T-cell (primary cell): ENCODE measurements at places on chromosomes 1 and 21.

DNA sequence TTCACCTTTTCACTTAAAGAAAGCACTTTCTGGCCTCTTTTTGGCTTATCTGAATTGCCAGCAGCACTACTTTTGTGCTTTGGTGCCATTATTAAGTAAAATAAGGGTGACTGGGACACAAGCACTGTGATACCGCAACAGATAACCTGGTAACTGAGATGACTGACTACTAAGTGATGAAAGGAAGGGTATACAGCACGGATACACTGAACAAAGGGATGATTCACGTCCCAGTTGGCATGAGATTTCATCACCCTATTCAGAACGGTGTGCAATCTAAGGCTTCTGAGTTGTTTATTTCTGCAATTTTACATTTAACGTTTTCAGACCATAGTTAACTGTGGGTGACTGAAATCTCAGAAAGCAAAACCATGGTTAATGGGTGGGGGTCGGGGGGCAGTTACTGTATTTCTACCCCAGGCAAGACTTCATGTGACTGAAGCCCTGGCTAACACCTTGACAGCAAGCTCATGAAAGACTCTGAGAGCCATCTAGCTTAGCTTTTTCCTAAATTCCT lies 102.8 kb downstream of the CLIC6 start:
- no peak for DNase-seq

DNA sequence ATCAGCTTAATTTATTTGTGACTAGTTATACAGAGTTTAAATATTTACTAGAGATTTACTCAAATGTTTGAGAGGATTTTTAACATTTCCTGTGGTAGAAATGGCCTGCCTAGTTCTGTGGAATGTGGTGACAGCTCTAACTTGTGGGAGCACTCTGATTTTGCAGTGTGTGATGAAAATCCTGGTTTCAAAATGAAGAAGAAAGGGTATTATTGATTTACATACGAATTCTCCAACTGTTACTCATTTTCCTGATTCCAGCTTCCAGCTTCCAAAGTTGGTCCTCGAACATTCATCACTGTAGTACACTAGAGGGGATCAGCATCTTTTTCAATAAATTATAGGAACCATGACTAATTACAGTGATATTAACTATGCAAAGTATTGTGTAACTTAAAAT lies 462.7 kb upstream of the PKN2 start:
- DNase-seq, result no peak

- DNase-seq, result no peak
These were observed 21.5 kb downstream of the CLSPN start for GRCh38 chr1:35748326-35748725.

DNA sequence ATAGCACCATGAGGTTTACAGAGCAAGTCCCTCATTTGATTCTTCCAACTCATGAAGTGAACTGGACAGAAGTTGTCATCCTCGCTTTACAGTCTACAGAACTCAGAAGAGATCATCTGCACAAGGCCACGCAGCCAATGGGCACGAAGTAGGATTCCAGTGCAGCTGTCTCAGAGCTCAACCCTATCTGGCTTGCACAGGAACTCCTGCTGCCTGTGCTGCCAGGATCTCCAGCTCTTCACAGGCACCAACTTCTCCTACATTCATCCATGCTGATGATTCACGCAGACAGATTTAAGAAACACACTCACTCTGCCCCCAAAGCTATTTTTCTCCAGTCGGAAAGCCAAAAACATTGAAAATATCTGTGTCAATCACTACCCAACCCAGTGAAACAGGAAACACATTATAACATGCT lies 157.0 kb downstream of the RERE start:
- no peak for DNase-seq

DNA sequence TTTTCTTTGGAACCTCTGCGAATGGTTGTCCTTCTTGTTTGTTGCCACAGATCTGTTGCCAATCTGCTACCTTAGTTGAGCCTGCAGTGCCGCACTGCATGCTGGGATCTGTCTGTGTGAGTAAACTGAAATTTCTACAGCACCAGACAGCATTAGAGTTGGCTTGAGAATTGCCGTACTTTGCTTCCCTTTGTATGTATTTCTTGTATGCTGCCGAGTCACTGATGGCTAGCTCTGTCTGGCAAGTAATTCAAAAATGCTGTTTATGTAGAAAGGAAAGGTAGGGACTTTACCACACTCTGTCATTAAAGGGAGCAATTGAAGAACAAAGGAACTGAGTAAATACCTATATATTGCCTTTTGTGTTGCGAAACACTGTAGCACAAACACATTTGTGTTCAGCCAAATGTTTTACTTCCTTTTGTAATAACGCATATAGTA lies 857.4 kb downstream of the USP25 start:
- DNase-seq, result no peak

DNA sequence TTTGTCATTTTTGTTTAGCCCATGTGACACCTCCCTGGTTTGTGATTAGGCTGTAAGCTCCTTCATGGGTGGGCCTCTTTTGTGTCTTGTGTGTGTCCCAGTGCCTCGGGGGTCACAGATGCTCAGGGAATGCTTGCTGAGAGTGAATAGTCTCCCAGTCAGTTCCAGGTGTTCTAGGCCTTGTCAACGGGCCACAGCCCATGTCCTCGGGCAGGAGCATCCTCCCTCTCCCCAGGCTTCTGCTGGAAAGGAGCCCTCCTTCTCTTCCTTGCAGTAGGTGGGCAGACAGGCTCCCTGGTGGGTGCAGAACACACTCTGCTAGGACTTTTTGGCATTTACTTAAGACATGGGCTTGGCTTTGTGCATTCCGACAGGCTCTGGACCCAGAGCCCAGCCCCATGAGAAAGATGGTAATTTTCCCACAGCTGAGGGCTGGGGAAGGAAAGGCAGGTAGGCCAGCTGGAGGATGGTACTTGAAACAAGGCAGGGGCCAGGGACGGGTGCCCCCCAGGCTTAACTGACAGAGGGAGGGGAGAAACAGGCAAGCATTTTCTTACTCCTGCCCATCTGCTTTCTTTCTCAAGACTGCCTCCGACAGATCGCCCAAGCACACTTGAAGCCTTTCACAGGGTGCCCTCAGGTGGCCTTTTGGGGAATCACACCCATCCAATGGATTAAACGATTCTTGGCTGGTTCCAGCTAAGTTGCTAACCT lies 7.1 kb upstream of the CPLANE2 start:
- DNase-seq, result peak; percentile 67

DNA sequence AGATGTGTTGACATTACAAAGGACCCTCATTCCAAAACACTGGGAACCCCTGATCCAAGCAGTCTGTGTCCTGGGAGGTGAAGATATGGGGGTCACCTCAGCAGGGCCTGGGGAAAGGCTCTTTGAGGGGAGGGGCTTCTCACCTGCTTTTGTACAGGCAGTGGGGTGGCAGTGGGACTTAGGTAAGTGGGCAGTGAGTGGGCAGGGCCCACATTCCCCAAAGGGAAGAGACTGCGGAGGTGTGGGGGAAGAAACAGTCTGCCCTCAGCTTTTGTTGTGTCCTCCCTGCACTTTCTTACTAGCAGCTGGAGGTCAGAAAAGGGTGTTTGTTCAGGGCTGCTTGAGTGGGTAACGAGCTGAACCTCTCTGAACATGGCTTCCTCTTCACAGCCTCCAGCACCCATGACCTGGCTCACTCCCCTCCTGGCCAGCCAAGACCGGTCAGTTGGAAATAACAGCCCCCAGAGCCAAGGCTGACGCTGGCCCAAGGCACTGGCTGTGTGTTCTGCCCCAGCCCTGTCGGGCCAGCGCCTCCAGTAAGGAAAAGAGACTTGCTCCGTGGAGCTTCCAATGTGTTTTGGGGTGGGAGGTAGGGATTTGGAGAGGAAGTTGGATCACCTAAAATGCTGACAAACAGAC lies 173.5 kb downstream of the PSMG1 start:
- no peak for DNase-seq

DNA sequence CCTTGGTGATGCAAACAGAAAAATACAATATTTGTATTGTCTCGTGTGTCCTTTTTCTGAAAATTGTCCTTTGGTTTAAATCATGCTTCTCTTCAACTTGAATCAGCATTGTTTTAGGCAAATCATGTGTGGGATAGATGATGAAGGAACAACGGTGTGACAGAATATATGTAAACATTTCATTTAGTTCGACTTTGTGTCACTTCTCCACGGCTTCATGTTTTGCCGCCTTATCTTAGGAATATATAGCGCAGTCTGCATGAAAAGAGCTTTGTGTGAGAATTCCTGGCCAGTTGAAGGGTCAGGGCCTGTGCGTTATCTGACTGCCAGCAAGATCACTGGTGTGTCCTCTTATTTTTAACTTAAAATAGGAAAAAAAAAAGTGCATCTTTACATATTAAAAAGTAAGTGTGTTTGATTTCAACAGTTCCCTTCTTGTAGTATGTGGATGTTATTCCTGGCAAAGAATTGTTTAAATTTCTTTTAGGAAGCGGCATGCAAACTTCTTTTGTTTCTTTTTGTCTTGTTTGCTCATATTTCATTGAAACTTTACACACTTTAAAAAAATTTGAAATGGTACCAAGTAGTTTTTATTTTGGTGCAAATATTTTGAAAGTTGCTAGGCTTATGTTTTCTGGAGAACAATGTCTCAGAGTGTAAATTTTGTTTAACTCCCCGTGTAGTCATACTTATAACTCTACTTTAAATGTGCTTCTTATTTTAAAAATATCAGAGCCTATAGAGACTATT lies 465.2 kb downstream of the USP25 start:
- DNase-seq, result no peak

GRCh38 chr1:19918057-19918456 lies 5.4 kb downstream of the PLA2G2E start:
- DNase-seq, result peak; percentile 84

DNA sequence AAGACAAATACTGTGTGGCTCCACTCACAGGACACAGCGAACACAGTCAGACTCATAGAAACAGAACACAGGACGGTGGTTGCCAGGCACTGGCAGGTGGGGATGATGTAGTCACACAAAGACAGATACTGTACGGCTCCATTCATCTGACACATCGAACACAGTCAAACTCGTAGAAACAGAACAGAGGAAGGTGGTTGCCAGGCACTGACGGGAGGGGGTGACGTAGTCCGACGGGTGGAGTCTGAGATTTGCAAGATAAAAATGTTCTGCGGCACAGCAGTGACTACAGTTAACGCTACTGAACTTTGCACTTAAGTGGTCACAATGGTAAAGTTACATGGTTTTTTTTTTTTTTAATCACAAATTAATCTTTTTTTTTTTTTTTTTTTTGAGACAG lies 18.7 kb downstream of the C21orf58 start:
- DNase-seq, result no peak

DNA sequence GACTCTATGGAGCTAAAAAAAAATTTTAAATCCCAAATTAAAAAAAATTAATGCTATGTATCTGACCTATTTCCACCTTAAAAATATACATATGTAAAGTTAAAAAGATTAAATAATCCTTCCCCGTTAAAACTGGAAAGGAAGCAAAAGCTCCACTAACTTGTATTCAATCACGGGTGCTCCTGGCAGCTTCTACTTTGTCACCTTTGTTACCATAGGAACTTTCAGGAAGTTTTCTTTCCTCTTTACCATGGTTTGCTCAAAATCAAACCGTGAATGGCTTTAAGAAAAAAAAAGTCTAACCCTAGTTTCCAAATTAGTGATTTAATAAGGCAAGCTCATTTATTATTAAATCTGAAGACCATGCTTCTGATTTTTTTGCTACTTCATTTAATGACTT lies 3.5 kb downstream of the GPATCH2 start:
- no peak for DNase-seq

DNA sequence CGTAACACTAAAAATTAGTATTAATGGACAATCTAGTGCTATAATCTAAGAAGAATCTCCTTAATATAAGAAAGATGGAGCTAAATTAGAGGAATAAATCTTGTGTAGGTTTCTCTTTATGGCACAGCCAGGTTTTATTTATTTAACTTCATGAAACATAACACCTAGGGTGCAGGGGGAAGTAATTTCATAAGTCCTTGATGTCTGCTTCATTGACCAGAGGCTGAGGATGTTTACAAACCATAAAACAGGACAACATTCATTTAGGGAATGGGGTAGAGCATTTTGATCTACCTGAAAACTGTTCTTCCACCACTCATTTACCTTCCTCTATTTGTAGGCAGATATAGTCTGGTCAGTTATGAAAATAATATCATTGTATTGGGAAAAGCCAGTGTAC lies 95.5 kb downstream of the NGF start:
- DNase-seq, result no peak

GRCh38 chr1:206832352-206832880 lies 33.0 kb upstream of the IL20 start:
- DNase-seq, result no peak

DNA sequence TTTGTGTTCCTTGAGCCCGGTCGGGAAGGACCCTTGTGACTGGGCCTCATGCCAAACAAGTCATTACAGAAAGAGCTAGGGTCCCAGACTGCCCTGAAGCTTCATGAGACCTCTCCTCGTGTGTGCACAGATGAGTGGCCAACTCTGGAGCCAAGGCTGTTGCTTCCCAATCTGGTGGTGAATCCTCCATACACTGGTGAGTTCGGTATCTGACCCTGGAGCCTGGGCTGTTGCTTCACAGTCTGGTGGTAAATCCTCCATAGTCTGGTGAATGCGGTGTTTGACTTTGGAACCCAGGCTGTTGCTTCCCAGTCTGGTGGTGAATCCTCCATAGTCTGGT lies 737.8 kb downstream of the MATN1 start:
- DNase-seq, result no peak

GRCh38 chr1:202585590-202585933 lies 124.7 kb downstream of the SYT2 start:
- no peak for DNase-seq

DNA sequence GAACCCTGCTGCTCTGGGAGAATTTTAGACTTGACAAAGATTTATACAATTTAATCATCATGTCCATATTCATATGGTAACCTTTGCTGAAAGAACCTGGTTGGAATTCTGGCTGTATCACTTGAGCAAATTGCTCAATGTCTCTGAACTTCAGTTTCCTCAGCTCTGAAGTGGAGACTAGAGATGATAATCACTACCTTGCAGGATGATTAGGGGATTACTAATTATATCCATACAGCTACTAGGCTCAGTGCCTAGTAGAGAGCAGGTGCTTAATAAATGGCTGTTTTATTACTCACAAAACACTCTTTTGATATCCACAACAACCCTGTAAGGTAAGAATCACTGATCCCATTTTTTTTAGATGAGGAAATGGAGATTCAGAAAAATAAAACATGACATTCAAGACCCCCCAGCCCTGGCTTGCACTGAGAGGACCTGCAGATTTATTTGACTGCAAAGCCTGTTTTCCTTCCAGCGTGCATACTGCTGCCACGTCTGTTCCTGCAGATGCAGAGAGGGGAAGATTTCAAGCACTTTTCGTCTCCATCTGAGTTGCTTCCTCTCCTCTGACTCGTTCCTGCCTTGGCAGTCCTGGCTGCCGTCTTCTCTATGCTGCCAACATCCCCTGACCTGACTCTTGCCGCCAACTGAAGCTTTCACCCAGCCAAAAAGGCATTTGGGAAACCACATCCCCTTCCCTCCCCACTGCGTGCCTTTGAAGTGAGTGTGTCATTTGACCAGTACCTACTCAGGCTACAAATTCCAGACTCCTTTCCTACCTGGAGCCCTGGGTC lies 203.0 kb downstream of the PLPP3 start:
- no peak for DNase-seq
